SK-N-DZ (cell line): ENCODE measurements at places on chromosomes 12 and 14.

- no peak for DNase-seq
Observed at GRCh38 chr12:39846971-39847650, 227.5 kb upstream of the ABCD2 start.

- DNase-seq, result no peak
Observed at GRCh38 chr12:25783566-25783965, 174.9 kb upstream of the RASSF8 start.

- DNase-seq, result no peak
Observed at GRCh38 chr12:107057071-107057834, 36.1 kb downstream of the CRY1 start.

GRCh38 chr14:70011708-70012107 is 132.5 kb downstream of the SMOC1 start:
- DNase-seq, result no peak

GRCh38 chr12:116454950-116455447 is 104.2 kb upstream of the MAP1LC3B2 start:
- no peak for DNase-seq

DNA sequence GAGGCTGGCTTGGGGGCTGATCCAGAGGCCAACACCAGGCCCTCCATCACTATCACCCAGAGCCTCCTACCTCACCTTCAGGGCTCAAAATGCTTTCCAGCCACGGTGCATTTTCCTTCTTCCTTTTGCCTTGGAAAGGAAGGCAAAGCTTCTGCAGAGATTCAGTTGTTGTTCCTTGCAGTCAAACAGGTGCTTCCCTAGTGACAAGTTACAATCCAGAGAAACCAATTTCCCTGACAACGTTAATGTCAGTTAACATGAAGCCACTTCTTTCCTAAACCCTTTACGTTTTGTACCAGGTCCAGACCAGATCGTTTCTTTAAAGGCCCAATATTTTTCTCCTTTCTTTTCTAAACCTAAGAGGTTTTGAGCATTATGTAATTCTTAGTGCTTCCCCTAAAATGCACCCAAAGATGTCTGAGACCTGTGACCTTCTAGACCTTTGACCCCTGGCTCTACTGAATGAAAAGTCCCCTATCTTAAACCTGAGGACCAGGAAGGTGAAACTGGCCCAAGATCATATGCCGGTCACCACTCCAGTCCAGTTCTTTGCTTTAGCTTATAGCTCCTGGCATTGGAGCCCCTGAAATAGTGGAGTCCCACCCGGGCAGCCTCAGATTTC is 211.5 kb downstream of the SLC41A2 start:
- no peak for DNase-seq

- no peak for DNase-seq
Observed at GRCh38 chr12:21305661-21306060, 29.1 kb downstream of the SLCO1A2 start.

GRCh38 chr12:93978553-93978952 is 169.8 kb upstream of the PLXNC1 start:
- no peak for DNase-seq

DNA sequence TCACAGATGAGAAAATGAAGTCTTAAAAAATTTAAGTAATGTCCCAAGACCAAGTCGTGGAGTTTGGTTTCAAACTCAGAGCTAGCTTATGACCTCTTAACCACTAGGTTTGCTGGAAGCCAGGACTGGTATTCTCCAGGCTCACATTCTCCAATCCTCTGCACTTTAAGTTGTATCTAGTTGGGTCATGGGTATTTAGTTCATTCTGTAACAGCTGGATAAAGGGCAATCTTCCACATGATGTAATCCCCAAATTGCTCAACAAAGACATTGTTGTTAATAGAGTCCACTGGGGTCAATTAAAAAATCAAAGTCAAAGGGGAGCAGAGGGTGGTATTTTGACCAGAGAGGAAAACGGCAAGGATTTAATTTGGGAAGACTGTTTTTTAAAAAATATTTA is 17.8 kb upstream of the GAS2L3 start:
- no peak for DNase-seq

DNA sequence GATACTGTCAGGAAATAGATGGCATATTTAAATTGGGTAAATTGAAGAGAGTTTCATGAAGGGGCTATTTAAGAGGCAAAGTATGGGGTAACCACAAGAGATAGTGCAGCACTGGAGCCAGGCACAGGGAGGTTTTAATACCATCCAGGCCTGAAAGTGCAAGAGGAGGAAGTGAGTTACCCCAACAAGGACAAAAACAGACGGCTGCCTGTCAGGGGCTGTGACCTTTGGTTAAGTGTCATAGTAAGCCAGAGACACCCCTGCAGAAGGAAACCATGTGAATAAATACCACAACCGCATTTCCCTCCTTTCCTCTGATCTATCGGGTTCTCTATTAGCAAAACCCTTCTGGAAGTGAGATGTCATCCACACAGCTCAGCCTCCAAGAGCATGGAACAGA is 122.0 kb upstream of the DHRS4 start:
- DNase-seq, result no peak

DNA sequence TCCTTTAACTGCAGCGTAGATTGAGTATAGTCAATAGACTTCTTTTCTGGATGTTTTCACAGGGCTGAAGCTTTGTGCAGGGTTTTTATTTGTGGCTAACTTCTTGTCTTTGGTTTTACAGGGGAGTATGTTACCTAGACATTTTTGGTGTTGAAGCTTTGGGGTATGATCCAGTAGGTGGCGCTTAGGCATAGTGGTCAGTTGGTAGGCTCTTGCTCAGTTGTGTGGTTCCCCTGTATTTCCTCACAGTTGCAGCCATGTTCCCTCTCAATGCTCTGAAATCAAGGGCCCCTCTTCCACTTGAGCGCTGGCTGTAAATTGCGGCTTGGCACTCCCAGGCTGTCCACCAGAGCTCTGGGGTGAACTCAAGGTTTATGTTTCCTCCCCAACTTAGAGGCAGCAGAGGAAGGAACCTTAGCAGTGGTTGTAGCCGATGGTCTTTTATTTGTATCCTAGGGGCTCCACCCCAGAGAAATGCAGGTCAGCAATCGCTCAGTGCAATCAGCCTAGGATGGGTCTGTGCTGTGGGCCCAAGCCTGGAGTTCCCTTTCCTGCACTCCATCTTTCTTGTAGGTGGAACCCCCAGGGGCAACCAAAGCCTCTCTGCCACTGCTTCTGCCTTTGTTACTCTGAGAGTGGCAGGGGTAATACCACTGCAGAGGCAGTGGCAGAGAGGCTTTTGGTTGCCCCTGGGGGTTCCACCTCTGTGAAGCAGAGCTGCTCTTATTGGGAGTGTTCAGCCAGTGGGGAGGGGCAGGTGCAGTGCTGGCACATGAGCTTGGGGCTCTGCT is 55.1 kb downstream of the CMAS start:
- peak; percentile 74 for DNase-seq

GRCh38 chr12:125186471-125187147 is 121.4 kb downstream of the AACS start:
- DNase-seq, result no peak

DNA sequence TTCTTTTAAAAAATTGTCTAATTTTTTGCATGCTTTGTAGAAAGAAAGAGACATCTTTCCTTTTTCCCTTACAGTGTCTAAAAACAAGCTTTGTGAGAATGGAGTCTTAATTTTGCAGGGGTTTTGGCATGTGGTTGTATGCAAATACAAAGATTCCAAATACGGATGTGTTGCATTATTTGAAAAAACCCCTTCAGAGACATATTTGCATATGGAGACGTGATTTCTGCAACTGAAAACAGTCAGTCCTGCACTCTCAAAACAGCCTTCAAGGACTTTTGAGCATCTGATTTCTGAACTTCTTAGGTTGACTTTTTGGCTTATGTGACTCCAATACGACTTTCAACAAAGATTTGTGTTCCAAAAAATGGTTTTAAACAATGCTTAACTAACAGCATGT is 7.8 kb downstream of the IRAK3 start:
- DNase-seq, result no peak

DNA sequence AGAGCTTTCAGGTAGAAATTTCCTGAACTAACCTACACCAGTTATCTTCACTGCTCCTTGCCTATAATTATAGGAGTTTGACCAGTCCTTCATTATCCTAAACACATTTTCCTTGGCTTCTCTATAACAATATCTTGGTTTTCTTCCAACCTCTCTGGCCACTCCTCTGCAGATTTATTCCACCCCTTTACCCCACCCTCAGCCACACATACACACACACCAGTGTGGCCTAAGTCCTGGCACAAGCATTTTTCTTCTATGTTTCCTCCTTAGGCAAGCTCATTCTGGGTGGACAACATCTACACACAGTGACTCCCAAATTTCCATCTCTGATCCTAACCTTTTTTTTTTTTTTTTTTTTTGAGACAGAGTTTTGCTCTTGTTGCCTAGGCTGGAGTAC is 25.1 kb downstream of the CDK17 start:
- DNase-seq, result no peak

DNA sequence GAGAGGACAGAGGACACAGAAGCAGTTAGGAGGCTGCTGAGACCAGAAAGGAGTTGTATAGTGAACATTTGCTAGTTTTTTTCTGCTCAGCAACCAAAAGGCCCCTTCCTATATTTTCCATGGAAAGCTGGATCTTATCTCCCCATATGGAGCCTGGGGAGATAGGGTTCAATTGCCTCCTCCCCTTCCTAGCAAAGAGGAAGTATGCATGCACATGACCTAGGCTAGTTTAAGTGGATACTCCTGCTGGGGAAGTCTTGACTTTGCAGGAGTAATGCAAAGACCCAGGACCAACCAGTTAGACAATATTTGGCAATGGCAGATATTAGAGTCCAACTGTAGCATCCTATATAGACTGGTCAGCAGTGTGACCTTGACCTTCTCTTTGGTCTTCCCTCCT is 15.1 kb downstream of the CHD8 start:
- no peak for DNase-seq

DNA sequence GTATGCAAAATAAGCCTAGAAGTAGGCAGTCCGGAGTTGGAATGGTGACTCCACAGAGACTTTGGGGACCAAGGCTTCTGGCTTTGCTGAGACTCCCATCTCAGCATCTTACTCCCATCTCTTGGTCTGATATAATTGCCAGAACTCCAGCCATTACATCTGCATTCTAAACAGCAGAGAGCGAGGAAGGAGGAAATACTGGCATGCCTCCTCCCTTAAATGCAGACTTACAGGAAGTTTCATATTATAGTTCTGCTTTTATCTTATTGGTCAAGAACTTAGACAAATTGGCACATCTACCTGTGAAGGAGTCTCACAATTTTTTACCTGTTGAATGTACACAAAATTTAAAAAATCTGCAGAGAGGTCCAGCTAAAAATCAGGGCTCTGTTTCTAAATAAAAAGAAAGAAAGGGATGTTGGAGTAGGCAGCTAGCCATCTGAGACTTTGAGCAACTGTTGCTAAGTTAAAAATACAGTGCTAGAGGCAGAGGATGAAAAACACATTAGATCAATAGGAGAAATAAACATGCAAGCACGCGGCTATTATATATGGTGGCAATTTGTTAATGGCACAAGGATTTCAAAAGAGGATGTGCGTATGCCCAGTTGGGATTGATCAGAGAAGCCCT is 209.9 kb upstream of the HMGA2 start:
- DNase-seq, result no peak

DNA sequence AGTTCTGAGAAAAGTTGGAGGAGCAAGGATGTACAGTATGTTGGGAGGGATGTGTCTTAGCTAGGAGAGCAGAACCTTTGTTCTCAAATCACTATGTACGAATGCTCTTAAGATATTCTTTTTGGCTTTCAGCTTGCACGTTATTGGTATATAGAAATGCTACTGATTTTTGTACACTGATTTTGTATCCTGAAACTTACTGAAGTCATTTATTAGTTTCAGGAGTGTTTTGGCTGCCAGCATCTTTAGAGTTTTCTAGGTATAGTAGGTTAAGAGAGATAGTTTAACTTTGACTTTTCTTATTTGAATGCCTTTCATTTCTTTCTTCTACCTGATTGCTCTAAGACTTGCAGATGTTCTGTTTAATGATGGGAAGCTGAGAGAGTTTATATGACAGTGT is 442.8 kb upstream of the FBXO33 start:
- DNase-seq, result no peak
